ENCODE measurements at places on chromosomes 11 and 22.

DNA sequence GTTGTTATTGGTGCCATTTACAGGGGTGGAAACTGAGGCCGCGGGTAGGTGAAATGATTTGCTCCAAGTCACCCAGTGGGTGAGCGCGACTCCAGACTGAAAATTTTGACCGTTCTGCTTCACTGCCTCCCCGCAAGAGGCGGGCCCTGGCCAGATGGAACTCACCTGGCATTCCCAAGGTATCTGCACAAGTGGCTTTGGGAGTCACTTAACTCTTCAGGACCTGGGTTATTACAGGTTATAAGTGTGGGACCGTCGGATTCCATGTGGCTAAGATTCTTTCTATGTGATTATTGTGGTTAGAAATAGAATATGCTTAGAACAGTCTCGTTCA, 598 bp downstream of the CABIN1 start:
- DNase-seq = peak; percentile 65

DNA sequence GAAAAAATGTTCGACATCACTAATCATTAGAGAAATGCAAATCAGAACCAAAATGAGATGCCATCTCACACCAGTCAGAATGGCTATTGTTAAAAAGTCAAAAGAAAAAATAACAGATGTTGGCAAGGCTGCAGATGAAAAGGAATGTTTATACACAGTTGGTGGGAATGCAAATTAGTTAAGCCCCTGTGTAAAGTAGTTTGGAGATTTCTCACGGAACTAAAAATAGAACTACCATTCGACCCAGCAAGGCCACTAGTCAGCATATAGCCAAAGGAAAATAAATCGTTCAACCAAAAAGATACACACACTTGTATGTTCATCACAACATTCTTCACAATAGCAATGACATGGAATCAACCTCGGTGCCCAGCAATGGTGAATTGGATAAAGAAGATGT, 503.2 kb downstream of the OPCML start:
- no peak for DNase-seq

- DNase-seq = peak; percentile 66
Measured at GRCh38 chr22:17057959-17058814, 26.6 kb upstream of the IL17RA start.

- peak; percentile 27 for DNase-seq
Measured at GRCh38 chr11:76329983-76330382, 50.9 kb downstream of the THAP12 start.

- DNase-seq = no peak
Measured at GRCh38 chr11:24470431-24470830, 26.4 kb upstream of the LUZP2 start.

GRCh38 chr11:110478410-110478809, 48.7 kb downstream of the FDX1 start:
- no peak for DNase-seq

GRCh38 chr11:65297026-65297672, 17.5 kb upstream of the CDC42EP2 start:
- DNase-seq = no peak

GRCh38 chr11:2531277-2531986, 86.6 kb downstream of the KCNQ1 start:
- peak; percentile 74 for DNase-seq

DNA sequence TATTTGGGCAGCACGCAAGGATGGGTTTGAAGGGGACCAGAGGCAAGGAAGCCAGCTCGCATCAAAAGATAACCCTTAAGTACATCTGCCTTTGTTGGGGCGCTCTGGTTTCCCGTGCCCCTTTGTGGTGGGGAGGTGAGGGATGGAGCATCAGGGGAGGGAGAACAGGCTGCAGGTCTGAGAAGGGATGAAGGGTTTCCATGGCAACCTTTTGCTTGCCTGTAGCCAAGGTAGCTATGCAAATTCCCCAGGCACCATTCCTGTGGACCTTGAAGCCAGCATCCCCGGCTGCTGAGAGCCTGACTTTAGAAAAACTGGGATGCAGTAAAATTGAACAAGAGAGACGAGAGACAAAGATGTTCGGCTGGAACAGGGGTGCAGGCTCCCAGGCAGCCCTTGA, 75.7 kb downstream of the SEZ6L start:
- peak; percentile 9 for DNase-seq

GRCh38 chr11:3056296-3057068, 741 bp downstream of the CARS1 start:
- no peak for DNase-seq

DNA sequence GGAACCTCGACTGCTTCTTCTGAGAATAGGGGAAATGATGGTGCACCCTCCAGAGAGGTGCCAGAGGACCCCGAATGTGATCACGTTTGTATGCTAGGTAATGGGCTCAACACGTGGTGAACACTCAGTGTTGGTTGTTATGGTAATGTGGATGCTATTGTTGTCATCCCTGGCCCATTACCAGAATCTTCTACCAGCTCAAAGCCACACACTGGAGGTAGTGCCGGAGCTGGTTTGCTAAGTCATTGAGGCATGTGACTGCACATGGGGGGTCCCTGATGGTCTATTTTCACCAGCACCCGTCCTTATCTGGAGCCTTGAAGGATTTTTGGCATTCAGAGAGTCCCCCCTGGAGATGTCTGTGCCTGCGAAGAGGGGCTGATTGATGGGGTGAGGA, 119.1 kb upstream of the CD82 start:
- DNase-seq = no peak

GRCh38 chr11:114034956-114035355, 24.6 kb upstream of the ZBTB16 start:
- DNase-seq = no peak

GRCh38 chr22:31173386-31174145, 13.6 kb downstream of the RNF185 start:
- no peak for DNase-seq
